ENCODE measurements at places on chromosomes 1 and 21. TPM values are rescaled to one million over a fixed set of nuclear protein-coding genes. Genes with fewer than 3 reads are reported as not detected.

NUF2 gene
- 7.6 TPM for total RNA-seq

FNDC5 gene
- 0.91 TPM for total RNA-seq

GJA8 gene
- not detected for total RNA-seq

RAB3B gene
- 7.9 TPM for total RNA-seq

FCRL4 gene
- total RNA-seq = not detected

IL19 gene
- total RNA-seq = not detected

CNR2 gene
- total RNA-seq = not detected

RXFP4 gene
- not detected for total RNA-seq

B3GALT5 gene
- 0.43 TPM for total RNA-seq

CSF3R gene
- not detected for total RNA-seq

SLC37A1 gene
- 3.9 TPM for total RNA-seq

APOBEC4 gene
- not detected for total RNA-seq

SSX2IP gene
- 36.1 TPM for total RNA-seq

PAQR6 gene
- 0.26 TPM for total RNA-seq

OVAAL gene
- not detected for total RNA-seq

DCLRE1B gene
- total RNA-seq = 5.2 TPM

CCDC24 gene
- 3.0 TPM for total RNA-seq

Data from articular chondrocyte of knee joint (primary cell).